Stimulated activated CD4-positive, alpha-beta T cell treated with anti-CD3 and anti-CD28 coated beads, Interleukin-4, amount 100 ng/mL, for 48 hours (primary cell): ENCODE measurements at places on chromosomes 12 and 14.
A peak's percentile ranks its signal among the peaks of the same experiment; 100 is the strongest.

- DNase-seq = no peak
Measured at GRCh38 chr12:66354291-66354690, 52.0 kb downstream of the HELB start.

- DNase-seq = no peak
Measured at GRCh38 chr14:43539210-43539609, 967.9 kb downstream of the FSCB start.

DNA sequence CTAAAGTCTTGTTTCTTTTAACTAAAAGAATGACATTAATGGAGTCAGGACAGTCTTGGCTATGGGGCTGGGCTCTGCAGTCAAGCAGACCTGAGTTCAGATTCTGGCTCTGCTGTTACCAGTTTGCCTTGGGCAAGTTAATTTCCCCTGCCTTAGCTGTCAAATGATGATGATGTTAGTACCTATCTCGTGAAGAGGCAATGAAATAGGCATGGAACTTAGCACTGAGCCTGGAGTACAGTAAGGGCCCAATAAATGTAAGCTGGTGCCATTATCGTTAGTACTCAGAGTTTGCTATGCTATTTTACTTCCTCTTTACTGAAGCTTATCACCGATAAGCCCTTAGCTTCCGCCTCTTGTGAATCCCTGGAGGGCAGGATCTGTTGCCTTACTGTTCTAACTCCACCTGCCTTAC lies 8.5 kb downstream of the FBXW8 start:
- DNase-seq = no peak

- DNase-seq = no peak
Measured at GRCh38 chr12:101564912-101565311, 29.9 kb upstream of the MYBPC1 start.

DNA sequence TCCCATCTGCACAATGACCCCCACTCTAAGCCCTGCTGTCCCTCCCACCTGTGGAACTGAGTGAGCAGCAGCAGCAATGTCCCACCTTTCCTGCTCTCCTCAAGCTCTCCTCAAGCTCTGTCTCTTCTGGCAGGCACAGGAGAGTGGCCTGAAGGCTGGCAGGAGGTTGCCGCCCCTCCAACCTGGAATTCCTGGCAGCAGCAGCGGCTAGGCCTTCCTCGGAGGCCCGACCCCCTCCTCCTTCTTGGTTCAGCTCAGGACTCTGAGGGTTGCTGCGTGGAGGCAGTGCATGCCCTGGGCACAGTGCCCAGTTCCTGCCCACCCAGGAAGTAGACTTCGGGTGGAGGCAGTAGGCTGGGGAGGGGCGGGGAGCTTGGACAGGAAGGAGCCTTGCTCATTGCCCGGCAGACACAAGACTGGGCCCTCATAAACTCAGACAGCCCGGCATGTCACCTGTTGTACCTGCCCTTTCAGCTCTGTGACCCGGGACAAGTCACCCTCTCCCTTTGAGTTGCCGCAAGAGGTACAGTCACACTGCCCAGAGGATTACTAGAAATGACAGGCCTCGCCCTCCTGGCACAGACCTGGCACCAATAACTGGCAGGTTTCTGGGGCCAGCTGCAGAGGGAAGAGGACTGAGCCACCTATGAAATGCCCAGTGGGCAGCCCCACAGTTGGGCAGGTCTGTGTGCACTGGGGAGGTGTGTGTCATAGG lies 2.1 kb upstream of the SERPINA1 start:
- no peak for DNase-seq

DNA sequence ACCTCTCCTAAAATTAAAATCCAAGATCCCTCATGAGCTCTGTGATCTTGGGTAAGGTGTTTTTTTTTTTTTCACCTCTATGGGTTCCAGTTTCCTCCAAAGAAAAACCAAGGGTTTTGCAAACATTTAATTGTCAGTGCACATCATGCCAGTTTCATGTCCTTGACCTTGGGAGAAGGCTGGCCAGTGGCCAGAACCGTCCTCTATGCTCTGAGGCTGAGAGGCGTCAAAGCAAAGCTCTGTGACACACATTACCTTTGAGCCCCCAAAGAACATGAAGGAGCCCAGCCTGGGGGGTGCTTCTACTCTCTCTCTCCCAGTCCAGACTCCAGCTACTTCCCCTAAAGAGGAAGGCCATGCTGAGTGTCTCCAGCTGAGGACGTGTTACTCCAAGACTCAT lies 145.5 kb upstream of the TMEM132C start:
- DNase-seq = no peak

DNA sequence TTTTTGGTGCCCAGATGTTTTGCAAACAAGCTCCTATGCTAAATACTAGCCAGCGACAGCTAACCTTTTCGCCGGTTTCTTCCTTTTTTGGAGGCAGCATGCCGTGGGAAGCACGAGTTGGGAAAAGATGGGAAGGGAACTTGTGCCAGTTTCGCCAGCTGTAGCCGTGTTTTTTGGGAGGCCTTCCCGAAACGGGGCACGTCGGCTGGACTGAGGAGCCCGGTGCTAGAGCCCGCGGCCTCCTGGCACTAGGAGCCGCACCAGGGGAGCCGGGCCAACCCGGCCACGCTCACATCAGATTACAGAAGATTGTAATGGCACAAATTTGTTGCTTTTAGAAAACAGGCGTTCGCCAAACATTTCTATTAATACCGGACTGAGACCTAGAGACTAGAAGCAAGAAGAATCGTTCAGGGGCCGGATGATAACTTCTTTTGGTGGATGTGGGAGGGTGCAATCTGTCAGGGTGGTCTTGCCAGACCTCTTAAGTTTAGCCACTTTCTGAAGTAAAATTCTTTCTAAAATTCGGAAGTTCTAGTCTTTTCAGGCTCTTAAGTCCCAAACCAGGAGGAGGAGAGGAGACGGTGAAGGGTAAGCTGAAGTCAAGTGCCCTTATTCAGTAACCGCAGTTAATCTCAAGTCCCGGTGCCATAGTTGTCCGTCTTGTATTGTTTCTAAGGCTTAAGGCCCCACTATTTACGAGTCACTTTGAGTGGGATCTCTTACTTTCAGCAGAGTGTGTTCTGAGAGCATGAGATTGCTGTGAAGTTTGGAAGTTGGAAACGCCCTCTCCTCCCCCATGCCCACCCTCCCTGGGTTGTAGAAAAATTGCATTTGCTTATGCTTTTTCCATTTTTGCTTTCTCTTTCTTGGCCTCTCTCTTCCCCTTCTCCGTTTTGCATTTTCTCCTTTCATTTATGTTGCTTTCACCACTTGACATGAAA lies 1.3 kb downstream of the RASSF3 start:
- no peak for DNase-seq

GRCh38 chr12:87676731-87677130 lies 352.5 kb downstream of the C12orf50 start:
- no peak for DNase-seq

DNA sequence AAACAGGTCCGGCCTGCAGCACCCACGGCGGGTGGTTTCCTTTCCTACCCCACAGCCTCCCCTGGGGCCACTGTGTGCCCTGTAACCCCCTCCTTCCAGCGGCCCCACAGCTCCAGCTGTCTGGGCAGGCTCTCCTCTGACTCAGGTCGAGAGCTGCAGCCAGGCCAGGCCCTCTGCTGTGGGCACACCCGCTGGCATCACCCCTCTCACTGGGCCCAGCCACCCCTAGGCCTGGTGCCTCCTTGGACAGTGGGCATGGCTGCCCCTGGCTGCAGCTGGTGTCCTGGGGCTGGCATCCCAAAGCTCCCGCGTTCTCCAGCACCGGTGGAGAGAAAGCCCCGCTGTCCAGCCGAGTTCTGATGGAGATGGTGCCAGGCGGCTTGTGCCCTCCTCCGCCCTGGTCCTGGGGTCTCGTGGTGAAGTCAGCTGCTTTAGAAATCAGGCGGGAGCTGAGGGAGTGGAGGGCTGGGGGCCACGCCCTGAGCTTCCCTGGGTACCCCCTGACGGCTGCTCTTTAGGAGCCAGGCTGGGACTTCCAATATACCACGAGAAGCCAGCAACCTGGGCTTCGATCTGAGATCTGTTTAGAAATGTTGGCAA lies 114.9 kb downstream of the KIF26A start:
- no peak for DNase-seq

- peak; percentile 81 for DNase-seq
Measured at GRCh38 chr12:57476162-57476992, 3.3 kb downstream of the ARHGAP9 start.

- DNase-seq = no peak
Measured at GRCh38 chr12:130799051-130799450, 40.0 kb downstream of the STX2 start.

DNA sequence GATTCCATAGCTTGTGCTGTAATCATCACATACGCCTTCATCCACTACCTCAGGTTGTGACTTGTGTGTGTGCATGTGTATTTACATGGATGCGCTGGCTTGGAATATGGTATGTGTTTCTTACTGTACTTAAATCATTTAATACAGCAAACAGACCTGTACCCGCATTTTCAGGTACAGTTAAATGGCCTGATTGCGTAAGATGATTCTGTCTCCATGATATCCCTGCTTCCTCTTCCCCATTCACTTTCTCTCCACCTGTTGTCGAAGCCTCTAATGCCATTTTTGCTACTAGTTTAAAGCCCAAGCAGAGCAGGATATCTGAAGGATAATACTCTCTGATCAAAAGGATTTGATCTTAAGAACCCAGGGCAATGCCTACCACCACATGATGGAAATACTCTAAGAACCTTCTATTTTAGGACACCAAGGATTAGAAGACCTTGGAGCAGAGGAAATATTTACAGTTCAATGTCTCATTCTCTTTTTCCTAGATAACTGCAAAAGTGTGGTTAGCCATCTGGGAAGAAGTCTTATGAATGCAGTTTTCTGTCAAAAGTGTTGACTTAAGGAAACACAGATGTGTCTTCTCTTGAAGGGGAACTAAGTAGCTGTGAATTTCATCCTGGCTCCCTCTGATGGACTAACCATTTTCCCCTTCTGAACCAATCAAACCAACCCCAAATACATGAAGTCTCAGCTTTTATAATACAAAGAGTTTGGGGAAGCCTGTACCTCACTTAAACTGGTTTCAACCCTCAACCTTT lies 78.7 kb downstream of the HELB start:
- no peak for DNase-seq

GRCh38 chr12:1828856-1829255 lies 8.5 kb downstream of the LRTM2 start:
- no peak for DNase-seq

GRCh38 chr12:27732281-27732680 lies 21.6 kb downstream of the MRPS35 start:
- no peak for DNase-seq

- no peak for DNase-seq
Measured at GRCh38 chr12:81872400-81872799, 113.2 kb upstream of the PPFIA2 start.

GRCh38 chr14:21070610-21071224 lies 613 bp downstream of the ARHGEF40 start:
- DNase-seq = no peak

GRCh38 chr12:24049728-24050127 lies 100.3 kb upstream of the SOX5 start:
- no peak for DNase-seq

DNA sequence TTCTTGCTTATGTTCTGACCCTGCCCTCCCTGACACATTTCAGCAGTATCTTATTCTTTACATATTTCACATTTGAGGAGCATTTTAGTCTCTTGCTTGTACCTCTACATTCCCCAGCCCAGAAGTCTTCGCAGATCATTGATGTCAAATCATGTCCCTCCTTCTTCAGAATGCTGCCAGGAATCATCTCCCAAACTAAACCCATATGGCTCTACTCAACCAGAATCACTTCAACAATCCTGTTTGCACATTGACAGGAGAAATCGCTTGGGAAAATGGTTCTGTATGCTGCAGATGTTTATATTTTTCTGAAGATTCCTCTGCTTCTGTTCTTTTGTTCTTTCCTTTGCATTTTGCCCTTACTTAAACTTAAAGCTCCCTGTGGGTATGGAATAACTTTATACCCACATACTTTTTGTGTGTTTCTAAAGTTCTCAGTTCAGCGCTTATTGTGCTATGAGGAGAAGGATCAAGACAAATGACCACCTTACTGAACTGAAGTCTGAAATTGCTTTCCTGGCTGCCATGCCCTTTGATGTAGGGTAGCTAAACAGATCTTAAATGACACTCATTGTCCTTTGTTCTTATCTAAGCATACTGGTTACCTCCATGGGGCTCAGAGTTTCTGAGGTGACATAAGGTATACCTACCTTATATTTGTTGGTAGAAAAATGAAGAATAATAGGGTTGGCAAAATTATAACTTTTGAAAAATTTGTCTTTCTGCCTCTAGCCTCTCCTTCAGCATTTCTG lies 134.6 kb downstream of the SLC25A21 start:
- DNase-seq = no peak

DNA sequence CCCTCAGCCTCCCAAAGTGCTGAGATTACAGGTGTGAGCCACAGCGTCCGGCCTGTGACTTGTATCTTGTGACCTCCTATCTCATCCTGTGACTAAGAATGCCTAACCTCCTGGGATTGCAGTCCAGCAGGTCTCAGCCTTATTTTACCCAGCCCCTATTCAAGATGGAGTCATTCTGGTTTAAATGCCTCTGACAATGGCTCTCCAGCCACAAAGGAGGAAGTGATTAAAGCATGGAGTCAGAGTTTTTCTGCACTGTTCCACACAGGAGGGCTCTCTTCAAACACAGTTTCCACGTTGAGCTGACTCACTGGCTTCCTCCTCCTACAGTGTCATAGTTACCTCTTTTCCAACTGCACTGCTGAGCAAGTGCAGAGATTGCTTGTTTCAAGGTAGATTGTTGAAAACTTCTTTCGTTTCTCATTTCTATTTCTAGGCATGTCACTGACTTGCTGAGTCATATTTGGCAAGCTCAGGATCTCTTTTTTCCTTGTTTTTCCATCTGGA lies 383.8 kb downstream of the PCNX1 start:
- DNase-seq = peak; percentile 44

GRCh38 chr12:114512351-114512750 lies 106.4 kb upstream of the TBX5 start:
- no peak for DNase-seq

DNA sequence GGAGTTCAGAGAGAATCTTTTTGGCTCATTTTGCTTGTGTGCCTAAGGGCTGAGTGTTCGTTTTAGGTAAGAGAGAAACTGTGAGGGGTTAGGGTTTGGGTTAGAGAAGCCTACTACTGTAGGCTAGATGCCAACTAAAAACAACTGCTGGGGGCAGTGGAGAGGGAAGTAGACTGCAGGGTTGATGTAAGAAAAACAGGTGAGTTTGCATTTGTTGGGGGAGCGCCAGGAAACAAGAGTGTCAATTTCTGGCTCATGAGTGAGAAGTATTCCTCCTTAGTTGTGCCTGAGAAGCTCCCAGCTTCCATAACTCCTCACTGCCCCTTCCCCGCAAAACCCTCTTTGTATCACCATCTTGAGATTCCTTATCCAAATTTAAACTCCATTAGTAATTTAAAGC lies 92.3 kb downstream of the DERA start:
- no peak for DNase-seq

DNA sequence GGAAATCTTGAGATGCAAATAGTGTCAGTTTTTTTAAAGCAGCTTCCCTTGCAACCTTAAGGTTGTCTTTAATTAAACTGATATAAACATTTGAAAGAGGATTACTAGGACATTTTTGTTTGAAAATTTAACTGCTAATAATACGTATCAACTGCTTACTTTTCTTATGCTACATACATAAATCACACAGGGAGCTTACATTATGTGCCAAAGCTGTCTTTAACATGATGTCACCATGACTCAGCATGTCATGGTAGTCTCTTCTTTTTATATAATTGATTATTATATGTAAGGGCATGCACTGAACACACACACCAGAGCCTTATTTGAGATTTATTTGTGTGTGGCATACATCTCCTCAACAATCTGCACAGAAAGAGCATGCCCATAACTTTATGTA lies 63.0 kb upstream of the PTHLH start:
- no peak for DNase-seq
